T-helper 17 cell (primary cell): ENCODE measurements at places on chromosomes 2 and 18.
A peak's percentile ranks its signal among the peaks of the same experiment; 100 is the strongest.

DNA sequence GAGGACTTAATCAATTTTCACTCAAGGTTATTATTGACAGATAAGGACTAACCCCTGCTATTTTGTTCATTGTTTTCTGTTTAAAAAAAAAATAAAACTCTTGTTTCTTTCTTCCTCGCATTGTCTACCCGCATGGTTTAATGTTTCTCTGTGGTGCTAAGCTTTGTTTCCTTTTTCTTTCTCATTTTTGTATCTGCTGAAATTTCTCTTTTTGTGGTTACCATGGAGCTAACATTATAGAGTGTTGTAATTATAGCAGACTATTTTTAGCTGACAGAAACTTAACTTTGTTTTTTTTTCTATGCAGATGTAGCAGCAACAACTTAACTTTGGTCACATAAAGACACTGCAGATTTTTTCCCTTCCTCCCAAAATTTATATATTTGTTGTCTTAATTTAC, 43.1 kb upstream of the CHN1 start:
- DNase-seq: no peak

GRCh38 chr2:10136101-10136934, 13.8 kb downstream of the RRM2 start:
- DNase-seq: no peak

DNA sequence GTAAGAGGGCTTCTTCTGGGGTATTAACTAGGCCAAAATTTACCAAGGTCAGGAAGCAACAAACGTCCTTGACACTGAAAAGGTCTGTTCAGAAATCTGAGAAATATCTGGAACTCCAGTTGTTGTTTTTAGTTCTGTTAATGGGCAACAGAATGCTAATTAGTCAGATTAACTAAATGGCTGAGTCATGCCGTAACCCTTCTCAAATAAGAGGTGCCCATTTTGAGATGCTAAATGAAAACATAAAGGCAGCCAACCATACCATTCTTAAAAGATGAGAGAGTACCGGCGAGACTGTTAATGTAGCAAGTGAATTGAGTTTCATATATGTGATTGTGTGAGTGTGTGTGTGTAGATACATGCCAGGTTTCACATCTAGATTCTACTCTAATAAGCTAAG, 147.9 kb upstream of the GAREM1 start:
- no peak for DNase-seq

- no peak for DNase-seq
Observed at GRCh38 chr2:119730671-119731177, 29.0 kb upstream of the PTPN4 start.

- no peak for DNase-seq
Observed at GRCh38 chr2:10350761-10351160, 48.1 kb downstream of the HPCAL1 start.

DNA sequence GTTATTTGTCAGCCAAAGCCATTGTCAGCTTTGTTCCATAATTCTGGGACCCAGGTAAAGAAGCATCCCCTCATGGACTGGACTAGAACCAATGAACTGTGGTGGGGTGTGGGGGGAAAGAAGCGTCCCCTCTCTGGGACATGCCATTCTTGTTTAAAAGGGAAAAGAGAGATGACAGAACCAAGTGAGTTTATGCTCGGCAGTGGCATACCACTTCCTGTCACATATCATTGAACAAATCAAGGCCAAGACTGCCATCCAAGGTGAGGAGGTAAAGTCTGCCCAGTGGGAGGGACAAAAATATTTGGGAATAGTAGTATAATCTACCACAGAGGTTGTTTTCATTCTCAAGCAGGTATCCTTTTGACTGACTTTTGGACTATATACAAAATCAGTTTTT, 4.7 kb upstream of the GLS start:
- no peak for DNase-seq

GRCh38 chr18:68735483-68736343, 20.8 kb upstream of the TMX3 start:
- DNase-seq: no peak

GRCh38 chr2:79452651-79453050, 60.2 kb upstream of the CTNNA2 start:
- DNase-seq: no peak

DNA sequence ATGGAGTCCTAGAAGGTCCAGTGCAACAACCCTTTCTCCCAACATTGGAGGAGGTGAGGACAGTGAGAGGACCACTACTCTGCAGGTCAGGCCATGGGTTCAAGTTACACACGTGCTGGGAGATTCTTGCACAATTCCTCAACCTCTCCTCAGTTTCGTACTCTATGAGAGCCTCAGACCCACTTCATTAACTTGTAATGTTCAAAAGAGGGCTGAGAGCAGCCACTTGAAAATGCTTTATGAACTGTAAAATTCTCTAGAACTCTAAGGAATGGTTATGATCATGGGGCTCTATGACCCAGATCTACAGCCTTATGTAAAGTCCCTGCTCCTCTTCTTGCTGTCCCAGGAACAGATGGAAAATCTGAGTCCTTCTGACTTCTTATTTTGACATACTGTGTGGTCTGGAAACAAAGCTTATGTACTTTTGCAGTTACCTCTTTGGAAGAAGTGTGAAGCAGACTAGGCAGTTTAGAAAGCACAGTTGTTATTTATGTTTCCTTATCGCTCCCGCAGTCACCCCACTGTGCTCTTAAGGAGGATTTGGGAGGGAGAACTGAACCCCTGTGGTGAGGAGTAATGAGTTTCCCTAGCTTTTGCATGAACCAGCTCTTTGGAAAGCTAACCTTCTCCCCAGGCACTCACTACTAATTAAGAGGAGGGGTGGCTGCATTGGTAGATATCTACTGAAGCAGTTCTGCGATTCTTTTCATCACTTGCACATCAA, 296.6 kb downstream of the LRRTM1 start:
- no peak for DNase-seq

GRCh38 chr2:216548901-216549331, 50.3 kb downstream of the RPL37A start:
- DNase-seq: no peak

DNA sequence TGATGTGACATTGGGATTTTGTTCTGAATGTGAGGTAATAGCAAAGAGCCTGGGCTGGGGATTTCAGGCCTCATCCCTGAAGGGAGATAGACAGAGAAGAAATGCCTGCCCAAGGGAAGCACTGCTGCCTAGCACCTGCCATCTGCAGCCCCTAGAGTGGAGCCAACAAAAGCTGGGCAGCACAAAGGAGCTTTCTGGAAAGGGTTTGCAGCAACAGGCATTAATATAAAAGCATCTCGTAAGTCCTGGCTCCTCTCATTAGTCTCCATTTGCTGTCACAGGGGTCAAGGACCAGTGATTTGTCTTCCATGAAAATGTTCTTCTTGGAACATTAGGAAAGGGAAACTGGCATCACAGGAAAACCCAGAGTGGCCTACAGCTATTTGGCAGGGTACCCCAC, 157.2 kb upstream of the SLC14A2 start:
- DNase-seq: no peak

GRCh38 chr2:128043041-128043440, 15.2 kb upstream of the SAP130 start:
- DNase-seq: no peak

- DNase-seq: no peak
Observed at GRCh38 chr2:18435426-18436037, 124.9 kb downstream of the RDH14 start.

DNA sequence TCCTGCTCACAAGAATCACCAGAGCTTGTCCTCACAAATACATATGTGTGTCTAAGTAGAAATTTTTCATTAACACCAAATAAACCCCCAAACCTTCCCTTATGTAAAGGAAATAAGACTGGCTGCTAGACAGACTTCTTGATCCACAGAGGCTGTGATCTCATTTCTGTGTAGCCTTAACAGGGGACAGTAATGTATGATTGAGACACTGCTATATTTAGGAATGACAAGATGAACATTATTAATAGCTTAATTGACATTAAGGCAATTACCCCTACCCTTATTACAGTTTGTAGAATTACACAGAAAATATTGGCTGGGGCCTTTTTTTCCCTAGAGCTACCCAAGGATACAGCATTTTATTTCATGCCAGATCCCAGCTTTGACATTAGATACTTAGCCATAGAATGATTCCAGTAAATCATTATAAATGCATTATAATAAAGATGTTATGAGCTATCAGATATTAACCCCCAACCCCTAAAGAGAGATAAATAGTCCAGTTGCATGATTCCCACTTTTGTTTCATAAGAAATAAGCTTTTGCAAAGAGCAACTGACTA, 392.1 kb upstream of the HNRNPA3 start:
- DNase-seq: no peak

DNA sequence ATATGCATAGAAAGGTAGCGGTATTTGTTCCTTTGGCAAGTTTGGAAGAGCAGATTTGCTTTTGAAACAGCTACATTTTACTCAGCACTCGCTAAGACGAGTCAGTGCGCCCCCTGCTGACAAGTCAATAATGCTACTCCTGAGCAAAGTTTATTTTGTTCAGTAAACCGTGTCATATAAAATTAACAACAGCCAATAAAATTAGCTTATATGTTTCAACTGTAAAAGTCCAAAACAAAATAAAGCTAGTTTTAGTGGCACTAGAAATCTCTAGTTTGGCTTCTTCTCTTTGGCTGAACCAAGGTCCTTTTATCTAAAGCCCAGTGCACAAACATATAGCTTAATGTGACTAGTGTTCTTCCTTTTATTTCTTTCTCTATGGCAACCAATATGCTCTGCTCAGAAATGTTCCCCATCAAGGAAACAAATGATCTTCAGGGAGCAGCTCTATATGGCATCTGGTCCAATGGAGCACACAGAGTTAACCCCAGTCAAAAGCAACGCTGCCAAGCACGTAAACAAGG, 4.2 kb upstream of the POU3F3 start:
- DNase-seq: no peak

GRCh38 chr2:222424729-222425671, 657 bp downstream of the SGPP2 start:
- peak; percentile 17 for DNase-seq

DNA sequence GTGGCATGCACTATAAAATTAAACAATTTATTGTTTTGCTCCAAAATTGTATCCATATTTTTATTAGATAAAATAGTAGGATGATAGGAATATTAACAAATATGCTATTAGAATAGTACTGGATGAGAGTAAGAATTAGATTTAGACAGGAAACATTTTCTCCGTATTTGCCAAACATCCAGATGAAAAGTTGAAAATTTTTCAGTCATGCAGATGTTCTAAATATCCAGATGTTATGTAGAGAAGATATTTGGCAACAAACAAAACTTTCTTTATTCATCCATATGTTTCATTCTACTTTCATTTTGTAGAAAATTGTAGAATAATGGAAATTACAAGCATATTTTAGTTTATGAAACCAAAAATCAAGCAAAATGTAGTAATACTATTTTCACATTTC, 45.2 kb upstream of the NEUROD1 start:
- no peak for DNase-seq

GRCh38 chr2:182391443-182391842, 35.4 kb downstream of the PDE1A start:
- no peak for DNase-seq

- no peak for DNase-seq
Observed at GRCh38 chr2:100599566-100599965, 36.8 kb downstream of the PDCL3 start.

- DNase-seq: no peak
Observed at GRCh38 chr18:13159579-13159978, 59.0 kb upstream of the LDLRAD4 start.

- DNase-seq: no peak
Observed at GRCh38 chr2:51528156-51528555, 496.2 kb upstream of the NRXN1 start.

DNA sequence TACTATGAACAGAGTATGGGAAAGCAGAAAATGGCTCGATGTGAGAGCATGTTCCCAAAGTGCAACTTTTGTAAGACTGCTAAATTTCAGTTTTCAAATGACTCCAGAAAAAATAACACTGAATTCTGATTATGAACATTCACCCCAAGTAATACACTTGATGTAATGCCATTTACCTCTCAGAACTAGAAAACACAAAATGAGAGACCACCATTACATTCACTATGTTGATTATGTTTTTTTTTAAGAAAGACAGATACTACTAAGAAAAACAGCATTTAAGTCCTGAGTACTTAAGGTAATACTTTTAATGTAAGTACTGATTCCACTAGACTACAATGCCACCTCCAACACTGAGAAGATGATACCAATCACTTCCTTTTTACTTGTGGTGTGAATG, 38.5 kb downstream of the SFT2D3 start:
- no peak for DNase-seq

- no peak for DNase-seq
Observed at GRCh38 chr2:104854498-104855220, 744 bp downstream of the POU3F3 start.
